ENCODE measurements at places on chromosomes 4 and X. TPM values are rescaled to one million over a fixed set of nuclear protein-coding genes. Genes with fewer than 3 reads are reported as not detected.

TRPC5OS gene
- total RNA-seq, result 0.26 TPM

ABCG2 gene
- 0.66 TPM for total RNA-seq

FRG2 gene
- not detected for total RNA-seq

CFAP47 gene
- not detected for total RNA-seq

NOP14 gene
- total RNA-seq, result 20.0 TPM

SERPINA7 gene
- not detected for total RNA-seq

ZNF718 gene
- 7.6 TPM for total RNA-seq

HSD17B13 gene
- total RNA-seq, result 0.66 TPM

UGT2B10 gene
- total RNA-seq, result not detected

CCSER1 gene
- total RNA-seq, result 13.2 TPM

GABRG1 gene
- total RNA-seq, result not detected

RIPPLY1 gene
- total RNA-seq, result not detected

CPE gene
- 71.6 TPM for total RNA-seq
